ENCODE measurements at places on chromosomes 7 and 10.

- DNase-seq = no peak
These were observed 6.7 kb upstream of the GRID1 start for GRCh38 chr10:86373251-86373650.

DNA sequence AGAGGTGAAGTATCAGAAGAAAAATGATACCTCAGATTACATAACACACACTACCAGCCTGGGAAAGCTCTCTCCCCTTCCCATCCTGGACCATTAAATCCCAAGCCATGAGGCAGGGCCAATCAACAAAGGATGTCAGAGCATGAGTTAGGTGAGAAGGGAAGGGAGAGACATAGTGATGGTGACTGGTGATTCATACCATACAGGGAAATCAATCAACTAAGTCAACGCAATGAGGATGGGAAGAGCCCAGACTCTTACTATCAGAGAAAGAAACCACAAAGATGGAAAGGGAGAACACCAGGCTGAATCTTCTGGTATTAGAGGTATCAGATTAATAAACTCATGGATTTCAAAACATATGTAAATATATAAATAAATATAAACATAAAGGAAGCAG lies 185.4 kb downstream of the KMT2E start:
- no peak for DNase-seq

- DNase-seq = no peak
These were observed 26.4 kb downstream of the RNF216 start for GRCh38 chr7:5754981-5755599.

DNA sequence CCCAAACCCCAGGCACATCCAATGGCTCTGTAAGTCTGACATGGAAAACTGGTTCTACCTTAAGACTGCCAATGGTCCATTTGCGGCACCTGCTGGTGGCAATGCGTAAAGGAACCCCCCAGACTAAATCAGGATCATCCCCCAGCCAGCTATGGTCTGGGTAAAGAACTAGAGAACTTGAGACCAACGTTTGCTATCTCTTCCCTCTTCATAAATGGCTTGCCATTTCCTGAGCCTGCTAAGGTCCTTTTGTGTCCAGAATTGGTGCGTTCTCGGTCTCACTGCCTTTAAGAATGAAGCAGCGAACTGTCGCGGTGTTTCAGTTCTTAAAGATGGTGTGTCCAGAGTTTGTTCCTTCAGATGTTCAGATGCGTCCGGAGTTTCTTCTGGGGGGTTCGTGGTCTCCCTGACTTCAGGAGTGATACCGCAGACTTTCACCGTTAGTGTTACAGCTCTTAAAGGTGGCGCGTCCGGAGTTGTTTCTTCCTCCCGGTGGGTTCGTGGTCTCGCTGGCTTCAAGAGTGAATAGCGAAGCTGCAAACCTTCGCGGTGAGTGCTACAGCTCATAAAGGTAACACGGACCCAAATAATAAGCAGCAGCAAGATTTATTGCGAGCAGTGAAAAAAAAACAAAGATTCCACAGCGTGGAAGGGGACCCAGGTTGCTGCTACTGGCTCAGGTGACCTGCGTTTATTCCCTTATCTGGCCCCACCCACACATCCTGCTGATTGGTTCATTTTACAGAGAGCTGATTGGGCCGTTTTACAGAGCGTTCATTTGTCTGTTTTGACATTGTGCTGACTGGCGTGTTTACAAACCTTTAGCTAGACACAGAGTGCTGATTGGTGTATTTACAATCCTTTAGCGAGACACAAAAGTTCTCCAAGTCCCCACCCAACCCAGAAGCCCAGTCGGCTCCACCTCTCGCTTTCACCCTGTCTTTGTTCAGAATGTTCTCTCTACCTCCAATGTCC lies 95.4 kb downstream of the ELMO1 start:
- DNase-seq = peak; percentile 63

DNA sequence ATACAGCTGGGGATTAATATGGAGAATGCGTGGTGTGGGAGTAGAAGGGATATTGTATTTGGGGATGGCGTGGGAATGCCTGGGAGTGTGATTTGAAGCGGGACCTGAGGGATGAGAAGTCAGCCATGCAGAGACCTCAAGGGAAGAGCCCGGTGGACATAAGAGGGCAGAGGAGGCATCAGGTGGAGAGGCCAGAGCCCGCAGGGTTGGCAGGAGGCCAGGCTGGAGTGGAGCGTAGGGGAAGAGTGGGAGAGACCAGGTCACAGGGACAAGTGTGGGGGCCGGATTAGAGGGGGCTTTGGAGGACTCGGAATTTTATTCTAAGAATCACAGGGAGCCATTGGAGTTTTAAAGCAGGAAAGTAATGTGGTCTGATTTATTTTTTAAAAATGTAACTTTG lies 2.0 kb downstream of the NDUFB2 start:
- no peak for DNase-seq

- DNase-seq = no peak
These were observed 106.8 kb upstream of the POM121L12 start for GRCh38 chr7:52928591-52928990.

GRCh38 chr10:33493978-33494377 lies 159.5 kb upstream of the NRP1 start:
- no peak for DNase-seq

DNA sequence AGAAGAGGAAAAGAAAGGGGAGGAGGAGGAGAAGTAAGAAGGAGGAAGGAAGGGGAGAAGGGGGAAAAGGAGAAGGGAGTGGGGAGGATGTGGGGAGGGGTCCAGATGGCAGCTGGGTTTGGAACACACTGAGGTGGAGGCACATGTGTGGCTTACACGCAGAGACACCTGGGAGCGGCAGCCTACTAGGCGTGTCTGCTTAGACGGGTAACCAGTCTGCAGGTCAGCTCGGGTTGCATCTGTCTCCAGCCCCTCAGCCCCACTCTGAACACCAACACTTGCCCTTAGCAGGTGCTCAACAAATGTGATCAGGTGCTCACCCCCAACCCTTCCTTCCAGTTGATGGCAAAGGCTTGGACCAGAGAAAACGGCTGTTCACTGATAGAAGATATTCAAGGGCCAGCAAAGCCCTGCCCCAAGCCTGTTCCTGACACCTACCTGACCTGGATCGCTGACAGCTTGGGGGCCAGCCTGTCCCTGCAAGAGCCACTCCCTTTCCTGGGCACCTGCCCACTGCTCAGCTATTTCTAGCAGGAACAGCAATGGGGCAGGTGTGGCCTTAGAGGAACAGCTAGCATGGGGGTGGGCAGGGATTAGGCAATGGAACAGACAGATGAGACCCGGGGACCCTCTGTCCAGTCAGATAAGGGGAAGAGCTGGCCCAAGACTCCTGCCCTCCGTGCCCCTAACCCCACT lies 70.5 kb downstream of the SH3PXD2A start:
- no peak for DNase-seq

DNA sequence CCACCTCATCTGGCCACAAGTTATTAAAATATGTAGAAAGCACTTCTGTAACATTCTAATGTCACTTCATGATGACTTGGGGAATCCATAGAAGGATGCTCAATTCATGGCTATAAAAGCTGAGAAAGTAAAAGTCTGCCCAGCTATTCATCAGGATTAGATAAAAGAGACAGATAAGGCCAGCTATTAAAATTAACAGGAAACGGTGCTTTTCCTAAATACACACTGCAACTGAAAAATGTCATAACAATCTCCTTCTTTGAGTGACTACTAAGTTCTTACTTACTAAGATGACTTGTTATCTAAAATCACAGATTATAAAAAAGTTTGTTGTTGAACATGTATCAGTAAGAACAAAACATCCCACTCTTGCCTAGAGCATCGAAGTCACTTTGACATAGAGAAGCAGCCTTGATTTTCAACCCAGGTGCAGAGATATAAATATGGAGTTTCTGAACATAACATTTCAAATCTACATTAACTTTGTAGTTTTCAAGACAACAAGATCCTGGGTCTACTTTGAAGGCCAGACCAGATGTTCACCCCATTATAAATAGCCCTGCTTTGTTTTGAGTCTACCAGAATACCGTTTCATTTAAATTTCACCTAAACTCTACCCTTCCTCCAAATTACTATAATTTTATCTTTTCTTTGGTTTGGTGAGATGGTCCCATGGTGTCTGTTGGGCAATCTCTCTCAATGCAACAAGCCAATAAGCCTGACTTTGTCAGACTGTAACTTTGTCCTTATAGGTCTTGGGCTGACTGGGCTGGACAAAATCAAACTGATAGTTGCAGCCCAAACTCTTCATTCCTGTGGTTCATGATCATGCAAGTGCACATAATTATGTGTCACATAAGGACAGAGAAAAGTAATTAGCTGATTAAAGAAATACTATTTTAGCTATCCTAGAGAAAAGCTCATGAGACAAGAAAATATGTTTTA lies 24.0 kb downstream of the HYCC1 start:
- DNase-seq = no peak

GRCh38 chr10:103273041-103273441 lies 3.9 kb upstream of the INA start:
- DNase-seq = no peak

DNA sequence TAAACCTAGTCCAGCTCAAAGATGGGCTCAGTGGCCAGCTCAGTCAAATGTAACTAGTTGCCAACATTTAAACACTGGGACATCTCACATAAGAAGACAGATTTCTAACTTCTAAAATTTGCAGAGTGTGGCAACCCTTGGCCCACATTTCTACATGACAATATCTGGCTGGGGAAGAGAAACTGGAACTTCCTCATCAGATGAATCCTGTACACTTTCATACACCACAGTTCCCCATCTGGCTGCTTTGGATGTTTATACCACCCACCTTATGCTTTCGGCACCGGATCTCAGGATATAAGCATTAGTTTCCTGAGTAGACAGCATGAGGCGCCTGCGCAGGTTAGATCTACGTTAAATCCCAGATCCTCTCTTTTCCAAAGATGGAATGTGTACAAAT lies 199.3 kb downstream of the PRKG1 start:
- DNase-seq = no peak

- DNase-seq = no peak
These were observed 49.2 kb downstream of the CHST3 start for GRCh38 chr10:72013202-72013945.

GRCh38 chr7:109873296-109873695 lies 1217.6 kb upstream of the LRRN3 start:
- DNase-seq = no peak

- peak; percentile 37 for DNase-seq
These were observed 114.5 kb downstream of the HIP1 start for GRCh38 chr7:75624134-75624832.

DNA sequence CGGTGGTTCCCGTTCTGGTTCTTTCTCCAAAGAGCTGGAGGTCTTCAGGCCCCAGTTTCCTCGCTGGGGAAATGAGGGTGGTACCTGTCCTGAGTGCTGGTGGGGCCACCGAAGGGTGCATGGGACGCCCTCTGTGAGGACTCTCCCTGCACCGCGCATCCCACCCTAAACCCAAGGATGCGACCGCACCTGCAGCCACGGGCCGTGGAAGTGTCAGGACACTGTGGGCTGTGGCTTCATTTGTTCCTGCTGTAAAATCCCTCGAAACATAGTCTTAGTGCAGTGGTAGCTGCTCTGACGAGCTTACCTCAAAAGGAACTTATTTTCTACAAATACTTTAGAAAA lies 84.1 kb downstream of the NKX6-2 start:
- DNase-seq = no peak

GRCh38 chr7:66950763-66951162 lies 29.7 kb downstream of the TMEM248 start:
- DNase-seq = no peak

DNA sequence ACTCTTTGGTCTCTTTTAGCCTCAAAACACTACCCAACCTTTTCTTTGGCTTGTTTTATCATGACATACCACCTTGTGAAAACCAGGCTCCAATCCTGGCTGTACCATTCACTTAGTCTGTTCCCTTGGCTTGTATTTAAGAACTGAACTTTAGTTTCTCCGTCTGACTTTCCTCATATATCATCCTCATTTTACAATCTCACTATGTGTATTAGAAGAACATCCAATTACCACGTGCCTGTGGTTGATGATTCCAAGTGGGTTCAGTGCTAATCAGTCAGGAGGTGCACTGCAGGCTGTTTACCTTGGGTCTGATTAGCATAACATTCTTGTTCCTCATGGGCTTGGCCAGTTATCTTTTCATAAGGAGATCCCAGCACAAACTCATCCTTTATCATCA lies 144.8 kb upstream of the KLF14 start:
- no peak for DNase-seq

GRCh38 chr7:140402178-140402835 lies 1.6 kb upstream of the RAB19 start:
- no peak for DNase-seq

DNA sequence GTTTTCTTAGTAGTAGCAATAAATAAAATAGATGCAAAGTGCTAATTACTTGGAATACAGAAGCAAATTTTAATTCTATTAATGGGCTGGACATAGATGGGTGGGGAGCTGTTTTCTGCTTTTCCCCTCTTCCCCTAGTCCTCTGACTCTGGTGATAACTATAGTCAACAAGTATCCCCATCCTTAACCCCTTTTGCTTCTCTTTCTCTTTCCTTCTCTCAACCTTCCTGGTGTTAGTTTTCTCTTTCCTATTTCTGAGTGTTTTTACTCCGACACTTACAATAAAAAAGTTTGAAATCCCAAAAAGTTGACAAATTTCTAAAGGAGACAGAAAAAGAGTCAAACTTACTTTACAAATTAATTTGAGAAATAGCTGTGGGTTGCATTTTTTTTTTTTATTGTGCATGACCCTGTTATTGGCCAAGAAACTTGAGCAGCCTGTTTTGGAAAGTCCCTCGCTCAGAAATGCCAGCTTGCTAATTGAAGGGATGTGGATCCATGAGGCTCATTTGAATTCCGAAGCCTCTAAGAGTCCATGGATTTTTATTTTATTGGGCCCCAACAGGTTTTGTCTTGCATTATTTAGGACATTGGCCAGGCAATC lies 2.4 kb downstream of the FAS start:
- no peak for DNase-seq

DNA sequence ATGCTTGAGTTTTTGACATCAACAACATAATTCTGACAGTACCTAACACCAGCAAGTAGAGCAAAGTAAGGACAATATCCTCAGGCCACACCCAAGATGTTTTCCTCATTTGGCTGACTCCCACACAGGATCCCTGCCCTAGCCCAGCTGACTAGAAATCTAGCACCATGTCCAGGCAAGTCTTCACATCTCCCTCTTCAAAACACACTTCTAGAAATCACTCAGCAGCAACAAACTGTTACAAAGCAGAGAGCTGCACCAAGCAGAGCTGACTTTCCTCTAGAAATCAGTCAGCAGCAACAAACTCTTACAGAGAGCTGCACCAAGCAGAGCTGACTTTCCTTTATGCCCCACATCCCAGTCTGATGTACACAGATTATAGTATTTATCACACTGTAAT lies 7.7 kb downstream of the TMEM168 start:
- DNase-seq = no peak

DNA sequence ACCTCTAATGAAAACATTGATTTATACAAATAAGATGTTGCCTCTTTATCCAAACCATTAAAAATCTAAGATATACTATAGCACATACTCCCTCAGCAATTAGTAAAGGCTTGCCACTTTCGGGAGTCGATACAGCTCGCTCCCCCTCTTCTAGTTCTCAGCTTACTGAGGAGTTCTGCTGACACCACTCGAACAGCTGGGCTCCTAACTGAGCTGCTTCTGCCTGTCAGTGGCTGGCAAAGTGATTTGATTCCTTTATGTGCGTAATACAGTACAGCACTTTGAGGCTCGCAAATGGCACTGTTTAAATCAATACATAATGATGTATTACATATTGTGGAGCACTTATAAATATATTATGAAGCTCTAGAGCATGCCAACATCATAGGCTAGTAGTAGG lies 241.8 kb downstream of the CREB5 start:
- DNase-seq = no peak
